ENCODE measurements at places on chromosomes 4 and X.

GRCh38 chr4:89582756-89583505 lies 254.0 kb downstream of the SNCA start:
- DNase-seq: no peak

DNA sequence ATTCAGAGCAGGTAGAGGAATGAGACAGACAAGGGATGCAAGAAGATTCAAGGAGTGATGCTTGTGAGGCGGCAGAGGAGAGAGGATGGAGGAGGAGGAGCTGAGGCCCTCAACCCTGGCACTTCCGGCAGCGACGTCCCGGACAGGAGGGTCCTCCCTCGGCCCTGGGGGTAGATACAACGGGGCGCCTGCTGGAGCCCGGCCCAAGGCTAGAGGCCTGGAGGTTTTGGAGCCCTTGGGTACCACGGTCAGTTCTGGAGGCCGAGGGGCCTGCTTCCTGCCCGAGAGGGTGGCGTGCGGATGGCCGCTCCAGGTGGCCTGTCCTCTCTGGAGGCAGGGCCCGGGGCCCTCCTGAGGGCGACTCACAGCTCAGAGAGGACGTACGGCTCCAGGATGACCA lies 13.5 kb downstream of the SSR4 start:
- DNase-seq: no peak

DNA sequence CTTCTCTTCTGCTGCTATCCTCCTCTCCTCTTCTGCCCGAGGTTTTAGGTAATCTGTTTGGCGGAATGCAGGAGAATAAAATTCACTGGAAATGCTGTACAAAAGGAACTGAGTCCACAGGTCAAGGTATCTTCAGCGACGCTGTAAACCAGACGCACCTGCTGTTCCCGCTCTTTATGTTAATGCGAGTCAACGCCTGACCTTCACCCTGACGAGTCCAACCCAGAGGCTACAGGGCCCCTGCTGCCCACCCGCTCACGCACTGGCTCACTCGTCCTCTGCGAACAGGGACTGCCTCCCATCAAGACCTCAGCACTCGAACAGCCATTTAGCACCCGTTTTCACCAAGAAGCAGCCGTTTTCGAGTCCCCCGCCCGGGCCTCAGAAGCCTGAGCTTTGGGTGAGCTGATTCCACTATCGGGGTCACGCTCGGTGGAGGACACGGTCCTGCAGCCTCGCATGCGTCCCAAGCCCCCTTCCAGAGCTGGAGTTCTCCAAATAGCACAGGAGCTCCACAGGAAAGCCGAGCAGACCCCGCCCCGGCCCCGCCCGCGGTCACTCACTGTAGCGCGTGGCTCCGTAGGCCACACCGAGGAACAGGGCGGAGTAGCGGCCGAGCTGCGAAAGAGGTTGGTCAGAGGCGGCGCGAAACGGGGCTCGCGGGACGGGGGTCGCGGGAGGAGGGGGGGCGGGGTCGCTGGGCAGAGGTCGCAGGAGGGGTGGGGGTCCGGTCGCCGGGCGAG lies 556 bp downstream of the ATP5ME start:
- no peak for DNase-seq

GRCh38 chrX:123859846-123860838 lies at the start of gene XIAP:
Gene XIAP, plus strand, starts transcription at chrX:123860053. Its CDS starts 25,610 bp downstream, at chrX:123885663.
- DNase-seq: peak; percentile 48

- DNase-seq: no peak
Observed at GRCh38 chr4:114284629-114285028, 305.2 kb upstream of the ARSJ start.

- no peak for DNase-seq
Observed at GRCh38 chr4:188459381-188459780, 320.1 kb downstream of the TRIML1 start.

DNA sequence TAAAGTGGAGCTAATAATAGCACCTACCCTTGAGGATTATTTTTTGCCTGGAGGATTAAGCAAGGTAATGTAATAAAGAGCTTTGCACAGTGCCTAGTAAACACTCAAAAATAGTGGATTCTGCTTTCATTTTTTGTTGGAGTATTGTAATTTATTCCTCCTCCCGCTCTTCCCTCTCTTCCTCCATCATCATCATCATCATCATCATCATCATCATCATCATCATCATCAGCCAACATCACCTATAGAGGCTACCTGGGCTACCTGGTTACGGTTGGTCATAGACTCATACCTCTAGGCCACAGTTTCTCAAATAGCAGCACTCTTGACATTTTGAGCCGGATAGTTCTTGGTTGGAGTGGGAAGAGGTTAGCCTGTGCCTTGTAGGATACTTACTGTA lies 126.9 kb upstream of the TEX13A start:
- no peak for DNase-seq
